Camera-type eye (tissue), 1 donor: ENCODE measurements at places on chromosomes 1 and 21. TPM values are rescaled to one million over a fixed set of nuclear protein-coding genes. Genes with fewer than 3 reads are reported as not detected.

GRIK1 gene
- total RNA-seq: 33.3 TPM

LYPD8 gene
- total RNA-seq: not detected

APOBEC4 gene
- not detected for total RNA-seq

KCNA2 gene
- 12.1 TPM for total RNA-seq

CENPF gene
- 35.8 TPM for total RNA-seq

LIN9 gene
- total RNA-seq: 11.3 TPM

TNFRSF18 gene
- total RNA-seq: not detected
